Naive thymus-derived CD4-positive, alpha-beta T cell (primary cell): ENCODE measurements at places on chromosomes 3 and 15.

DNA sequence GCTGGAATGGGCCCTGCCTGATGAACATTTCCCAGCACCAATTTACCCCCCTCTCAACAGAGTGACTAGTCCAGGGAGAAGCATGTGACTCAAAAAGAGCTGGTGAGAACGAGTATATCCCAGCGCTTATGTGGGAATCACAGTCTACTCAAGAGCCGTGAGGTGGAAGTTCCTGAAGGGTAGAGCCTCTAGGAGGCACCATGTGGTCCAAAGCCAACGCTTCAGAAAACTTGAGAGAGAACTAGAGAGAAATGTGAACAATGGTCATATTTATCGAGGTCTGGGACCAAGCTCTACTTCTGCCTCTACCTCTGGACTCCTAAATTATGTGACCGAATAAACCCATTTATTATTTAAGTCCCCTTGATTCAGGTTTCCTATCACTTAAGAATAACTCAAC lies 111.0 kb upstream of the RAP2B start:
- DNase-seq, result no peak

GRCh38 chr3:196273655-196274054 lies 13.9 kb downstream of the PCYT1A start:
- DNase-seq, result no peak

- DNase-seq, result no peak
Measured at GRCh38 chr15:25268166-25268565, 170.7 kb downstream of the UBE3A start.

DNA sequence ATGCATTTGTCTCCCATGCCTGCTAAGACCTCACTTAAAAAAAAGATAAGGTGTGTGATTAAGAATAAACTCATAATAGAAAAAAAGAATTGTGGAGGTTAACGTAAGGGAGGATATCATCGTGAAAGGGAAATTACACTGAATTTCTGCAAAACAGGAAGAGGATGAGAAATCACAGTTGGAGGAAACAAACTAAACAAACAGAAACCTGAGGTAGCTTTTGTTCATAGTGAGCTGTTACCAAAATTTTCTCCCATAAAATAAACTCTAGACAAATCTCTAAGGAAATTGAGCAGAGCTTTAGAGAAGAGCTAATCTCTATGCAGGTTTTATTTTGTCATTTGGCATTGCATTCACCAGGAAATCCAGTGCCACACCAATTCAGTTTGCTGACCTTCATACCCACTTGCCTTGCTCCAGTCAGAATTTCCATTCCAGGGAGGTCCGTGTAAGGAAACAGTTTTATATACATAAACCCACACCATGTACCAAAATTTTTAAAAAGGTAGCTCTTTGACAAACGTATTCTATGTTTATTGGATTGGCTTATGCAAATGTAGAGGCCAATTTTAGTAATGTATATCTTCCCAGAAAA lies 231.2 kb downstream of the MBNL1 start:
- no peak for DNase-seq

DNA sequence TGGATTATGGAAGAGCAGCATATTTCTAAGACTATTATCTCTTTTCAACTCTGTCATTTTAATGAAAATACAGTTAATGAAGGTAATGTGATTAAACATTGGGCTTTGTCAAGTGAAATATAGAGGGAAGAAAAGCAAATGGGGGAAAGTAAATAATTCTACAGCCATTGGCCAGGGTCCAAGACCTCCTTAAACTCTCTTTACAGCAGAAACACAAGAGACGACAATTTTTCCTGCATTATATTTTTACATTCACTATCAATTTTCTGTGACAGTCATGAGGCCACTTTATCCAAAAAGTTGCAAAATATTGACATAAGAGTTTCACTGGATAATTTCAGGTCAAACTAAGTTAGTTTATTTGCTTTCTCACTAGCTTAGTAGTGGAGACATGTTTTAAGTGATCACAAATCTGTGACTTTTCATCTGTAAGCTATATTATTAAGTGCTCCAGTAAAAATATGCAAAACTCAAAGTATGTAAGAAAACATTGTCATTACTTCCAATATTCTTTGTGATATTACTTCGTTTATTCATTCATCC lies 385.9 kb upstream of the DPH6 start:
- no peak for DNase-seq

DNA sequence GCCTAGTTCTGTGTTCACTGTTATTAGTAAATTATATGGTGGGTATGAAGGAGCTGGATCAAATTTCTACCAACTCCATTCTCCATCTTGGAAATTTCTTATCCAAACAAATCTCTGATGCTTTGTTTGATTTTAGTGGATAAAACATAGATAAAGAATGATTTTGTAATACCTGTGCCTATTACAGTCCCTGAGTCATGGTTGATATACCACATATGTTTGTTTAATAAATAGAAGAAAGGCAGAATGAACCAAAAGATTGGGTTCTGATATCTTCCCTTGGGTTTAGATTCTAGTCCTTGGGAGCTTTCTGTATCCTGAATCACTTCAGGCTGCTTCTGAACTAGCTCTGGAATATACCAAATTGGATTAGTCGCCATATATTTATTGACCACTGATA lies 203.6 kb downstream of the PDCD6IP start:
- no peak for DNase-seq

DNA sequence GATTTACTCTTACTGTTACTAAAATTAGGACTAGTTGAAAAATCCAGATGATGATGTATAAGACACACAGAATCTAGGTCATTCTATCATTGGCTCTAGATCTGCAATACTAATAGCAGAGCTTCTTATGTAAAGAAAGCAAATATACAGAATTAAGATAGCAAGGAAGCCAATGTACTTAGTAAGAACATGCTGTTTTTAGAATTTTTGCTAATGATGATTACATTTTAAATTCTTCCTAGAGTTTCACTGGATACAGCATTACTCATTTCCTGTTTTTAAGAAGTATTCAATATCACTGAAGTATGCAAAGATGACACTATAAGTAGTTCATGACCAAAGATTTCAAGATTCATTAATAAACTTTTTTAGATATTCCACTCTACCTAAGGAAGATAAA lies 60.7 kb downstream of the CFAP20DC start:
- no peak for DNase-seq

GRCh38 chr3:3353153-3353552 lies 173.7 kb upstream of the CRBN start:
- DNase-seq, result no peak

- no peak for DNase-seq
Measured at GRCh38 chr15:91880373-91880772, 26.9 kb downstream of the SLCO3A1 start.

GRCh38 chr15:98647026-98647773 lies 1.1 kb upstream of the IGF1R start:
- DNase-seq, result peak; percentile 75

- no peak for DNase-seq
Measured at GRCh38 chr15:51982770-51983103, 11.2 kb upstream of the LEO1 start.

DNA sequence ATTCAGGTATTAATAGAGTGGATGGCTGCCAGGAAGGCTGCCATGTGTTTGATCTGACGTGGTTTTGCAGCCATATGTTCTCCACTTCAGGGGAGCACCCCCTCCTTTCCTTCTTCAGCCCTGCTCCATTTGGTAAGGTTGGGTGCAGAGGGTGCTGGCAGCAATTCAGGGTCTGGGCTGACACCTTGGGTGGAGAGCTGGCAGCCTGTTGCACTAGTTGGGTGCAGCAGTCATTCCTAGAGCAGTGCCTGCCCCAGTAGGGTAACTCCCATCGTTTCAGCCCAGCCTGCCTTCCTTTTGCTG lies 1.5 kb downstream of the TYRO3 start:
- no peak for DNase-seq

DNA sequence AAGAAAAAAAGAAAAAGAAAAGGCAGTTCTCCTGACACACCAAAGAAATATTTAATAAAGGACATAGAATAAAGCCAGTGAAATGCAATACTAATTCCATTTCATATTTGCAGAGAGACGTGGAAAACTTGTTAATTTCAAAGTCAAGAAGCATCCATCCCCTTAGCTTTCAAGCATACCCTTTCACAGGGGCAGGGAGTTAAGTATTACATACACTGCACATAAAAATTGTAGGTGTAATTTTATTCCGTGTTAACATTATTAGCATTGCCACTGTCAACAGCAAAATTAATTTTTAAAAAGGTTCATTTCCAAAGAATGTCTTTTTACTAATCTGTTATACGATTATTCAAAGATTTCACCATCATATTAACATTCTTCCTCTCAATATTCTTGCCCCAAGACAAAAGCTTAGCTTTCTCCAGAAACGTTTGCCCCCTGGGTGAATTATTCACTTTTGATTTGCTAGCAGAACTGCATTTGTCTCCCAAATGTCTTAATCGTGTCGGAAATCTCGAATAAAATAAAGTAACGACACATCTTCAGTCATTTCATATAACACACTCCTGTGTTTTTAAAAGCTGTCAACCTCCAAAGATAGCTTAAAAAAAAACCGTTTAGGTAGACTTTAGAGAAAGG lies 517.9 kb downstream of the MECOM start:
- DNase-seq, result no peak

- DNase-seq, result no peak
Measured at GRCh38 chr3:195207731-195208130, 63.2 kb downstream of the XXYLT1 start.

- no peak for DNase-seq
Measured at GRCh38 chr15:42444415-42445063, 46.4 kb downstream of the ZNF106 start.

DNA sequence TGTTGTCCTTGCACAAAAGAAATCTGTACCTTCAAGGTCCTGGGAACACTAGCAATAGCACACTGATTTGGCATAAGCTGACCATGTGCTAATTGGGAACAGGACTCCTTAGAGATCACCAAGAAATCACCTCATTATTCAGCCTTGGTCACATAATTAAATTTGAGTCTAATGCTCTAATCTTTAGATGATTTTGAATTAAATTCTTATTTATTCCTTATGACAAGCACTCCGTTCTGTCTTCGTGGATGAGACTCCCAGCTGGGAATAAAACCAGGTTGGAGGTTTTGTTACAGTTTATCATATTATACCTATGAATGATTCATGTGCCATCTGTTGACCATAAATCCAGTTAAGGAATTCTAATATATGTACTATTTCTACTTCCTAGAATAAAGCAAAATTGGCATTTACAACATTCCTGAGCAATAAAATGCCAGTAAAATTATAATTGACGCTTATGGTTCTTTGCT lies 162.2 kb downstream of the MYRIP start:
- no peak for DNase-seq
